ENCODE measurements at places on chromosomes 12 and 14.

GRCh38 chr14:102333390-102333789, 13.8 kb downstream of the ZNF839 start:
- no peak for DNase-seq

GRCh38 chr14:99718811-99719192, 34.7 kb downstream of the CYP46A1 start:
- peak; percentile 35 for DNase-seq

DNA sequence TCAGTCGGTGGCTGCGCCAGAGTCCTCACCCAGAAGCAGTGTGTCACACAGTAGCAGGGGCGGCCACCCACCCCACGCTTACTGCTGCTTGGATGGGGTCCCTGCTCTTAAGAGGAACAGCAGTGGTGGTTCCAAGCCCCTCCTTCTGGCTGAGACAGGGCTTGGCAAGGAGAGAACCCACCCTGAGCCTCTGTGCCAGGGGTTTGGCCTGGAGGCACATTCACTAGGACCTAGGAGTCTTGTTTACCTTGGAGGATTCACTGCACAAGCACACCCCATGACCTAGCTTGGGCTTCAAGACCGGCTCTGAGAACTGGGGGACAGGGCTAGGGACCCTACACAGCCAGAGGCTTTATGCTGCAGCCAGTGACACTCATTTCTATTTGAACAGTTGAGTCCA, 78.6 kb downstream of the NT5DC3 start:
- no peak for DNase-seq

- no peak for DNase-seq
Measured at GRCh38 chr14:77864085-77864484, 64.2 kb downstream of the ADCK1 start.

GRCh38 chr14:21866479-21866878, 192.9 kb upstream of the OR4E1 start:
- DNase-seq = no peak

DNA sequence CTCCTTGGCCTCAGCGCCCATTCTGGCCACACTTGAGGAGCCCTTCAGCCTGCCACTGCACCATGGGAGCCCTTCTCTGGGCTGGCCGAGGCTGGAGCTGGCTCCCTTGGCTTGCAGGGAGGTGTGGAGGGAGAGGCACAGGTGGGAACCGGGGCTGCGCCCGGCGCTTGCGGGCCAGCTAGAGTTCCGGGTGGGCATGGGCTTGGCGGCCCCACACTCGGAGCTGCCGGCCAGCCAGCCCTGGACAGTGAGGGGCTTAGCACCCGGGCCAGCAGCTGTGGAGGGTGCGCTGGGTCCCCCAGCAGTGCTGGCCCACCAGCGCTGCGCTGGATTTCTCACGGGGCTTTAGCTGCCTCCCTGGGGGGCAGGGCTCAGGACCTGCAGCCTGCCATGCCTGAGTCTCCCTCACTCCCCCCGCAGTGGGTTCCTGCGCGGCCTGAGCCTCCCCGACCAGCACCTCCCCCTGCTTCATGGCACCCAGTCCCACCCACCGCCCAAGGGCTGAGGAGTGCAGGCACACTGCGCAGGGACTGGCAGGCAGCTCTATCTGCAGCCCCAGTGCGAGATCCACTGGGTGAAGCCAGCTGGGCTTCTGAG, 28.0 kb downstream of the TMEM117 start:
- DNase-seq = no peak

- DNase-seq = peak; percentile 79
Measured at GRCh38 chr14:77139540-77140358, 1.8 kb downstream of the ZDHHC22 start.

DNA sequence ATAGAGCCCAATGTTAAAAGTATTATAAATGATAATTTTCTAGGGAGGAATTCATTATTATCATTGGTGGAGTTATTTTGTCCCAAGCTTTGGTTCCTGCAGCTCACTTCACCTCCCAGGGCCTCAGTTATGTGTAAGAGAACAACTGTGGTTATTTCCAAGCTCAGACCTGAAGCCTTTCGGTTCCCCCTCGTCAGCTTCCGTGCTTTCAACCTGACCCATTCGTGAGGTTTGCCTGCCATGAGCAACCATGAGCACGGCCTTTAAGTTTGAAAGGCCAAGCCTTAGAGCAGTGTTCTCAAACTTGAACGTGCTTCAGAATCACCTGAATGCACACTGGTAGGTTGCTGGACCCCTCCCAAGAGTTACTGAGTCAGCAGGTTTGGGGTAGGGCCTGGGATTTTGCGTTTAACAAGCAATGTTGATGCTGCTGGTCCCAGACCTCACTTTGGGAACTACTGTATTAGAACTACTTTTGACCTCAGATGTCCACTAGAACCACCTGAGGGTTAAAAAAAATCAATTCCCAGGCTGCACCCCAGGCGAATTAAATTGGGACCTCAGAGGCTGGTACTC, 133.0 kb upstream of the PRMT8 start:
- no peak for DNase-seq

GRCh38 chr12:10652192-10652591, 21.7 kb downstream of the STYK1 start:
- no peak for DNase-seq

DNA sequence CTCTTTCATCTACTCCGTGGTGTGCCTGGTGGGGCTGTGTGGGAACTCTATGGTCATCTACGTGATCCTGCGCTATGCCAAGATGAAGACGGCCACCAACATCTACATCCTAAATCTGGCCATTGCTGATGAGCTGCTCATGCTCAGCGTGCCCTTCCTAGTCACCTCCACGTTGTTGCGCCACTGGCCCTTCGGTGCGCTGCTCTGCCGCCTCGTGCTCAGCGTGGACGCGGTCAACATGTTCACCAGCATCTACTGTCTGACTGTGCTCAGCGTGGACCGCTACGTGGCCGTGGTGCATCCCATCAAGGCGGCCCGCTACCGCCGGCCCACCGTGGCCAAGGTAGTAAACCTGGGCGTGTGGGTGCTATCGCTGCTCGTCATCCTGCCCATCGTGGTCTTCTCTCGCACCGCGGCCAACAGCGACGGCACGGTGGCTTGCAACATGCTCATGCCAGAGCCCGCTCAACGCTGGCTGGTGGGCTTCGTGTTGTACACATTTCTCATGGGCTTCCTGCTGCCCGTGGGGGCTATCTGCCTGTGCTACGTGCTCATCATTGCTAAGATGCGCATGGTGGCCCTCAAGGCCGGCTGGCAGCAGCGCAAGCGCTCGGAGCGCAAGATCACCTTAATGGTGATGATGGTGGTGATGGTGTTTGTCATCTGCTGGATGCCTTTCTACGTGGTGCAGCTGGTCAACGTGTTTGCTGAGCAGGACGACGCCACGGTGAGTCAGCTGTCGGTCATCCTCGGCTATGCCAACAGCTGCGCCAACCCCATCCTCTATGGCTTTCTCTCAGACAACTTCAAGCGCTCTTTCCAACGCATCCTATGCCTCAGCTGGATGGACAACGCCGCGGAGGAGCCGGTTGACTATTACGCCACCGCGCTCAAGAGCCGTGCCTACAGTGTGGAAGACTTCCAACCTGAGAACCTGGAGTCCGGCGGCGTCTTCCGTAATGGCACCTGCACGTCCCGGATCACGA, 2.2 kb downstream of the SSTR1 start:
- DNase-seq = peak; percentile 13

GRCh38 chr12:113422030-113422885, at the start of gene SDSL:
SDSL (plus strand) TSS chr12:113422380; CDS start chr12:113427983, 5,603 bp downstream.
- peak; percentile 67 for DNase-seq

GRCh38 chr12:442235-442884, 17.4 kb upstream of the B4GALNT3 start:
- no peak for DNase-seq

DNA sequence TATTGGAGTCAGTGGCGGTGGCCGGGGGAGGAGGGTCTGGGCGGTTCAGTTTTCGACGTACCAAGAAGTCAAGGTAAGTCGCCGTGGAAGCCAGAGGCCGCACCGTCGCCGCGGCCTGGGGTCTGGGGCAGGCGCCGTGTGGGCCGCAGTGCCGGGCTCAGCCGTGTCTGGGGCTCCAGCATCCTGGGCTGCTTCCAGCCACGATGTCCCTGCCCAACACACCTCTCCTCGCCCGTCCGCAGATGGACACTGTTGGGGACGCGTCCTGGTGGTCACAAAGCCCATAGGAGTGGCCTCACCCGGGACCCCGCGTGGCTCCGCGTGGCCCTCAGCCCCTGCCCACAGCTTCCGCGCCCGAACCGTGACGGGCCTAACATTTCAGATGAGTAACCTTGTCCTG, 59.1 kb downstream of the FBRSL1 start:
- DNase-seq = no peak

- no peak for DNase-seq
Measured at GRCh38 chr12:82803201-82803600, 116.5 kb downstream of the TMTC2 start.

- no peak for DNase-seq
Measured at GRCh38 chr14:95891742-95892141, 15.1 kb downstream of the TUNAR start.

DNA sequence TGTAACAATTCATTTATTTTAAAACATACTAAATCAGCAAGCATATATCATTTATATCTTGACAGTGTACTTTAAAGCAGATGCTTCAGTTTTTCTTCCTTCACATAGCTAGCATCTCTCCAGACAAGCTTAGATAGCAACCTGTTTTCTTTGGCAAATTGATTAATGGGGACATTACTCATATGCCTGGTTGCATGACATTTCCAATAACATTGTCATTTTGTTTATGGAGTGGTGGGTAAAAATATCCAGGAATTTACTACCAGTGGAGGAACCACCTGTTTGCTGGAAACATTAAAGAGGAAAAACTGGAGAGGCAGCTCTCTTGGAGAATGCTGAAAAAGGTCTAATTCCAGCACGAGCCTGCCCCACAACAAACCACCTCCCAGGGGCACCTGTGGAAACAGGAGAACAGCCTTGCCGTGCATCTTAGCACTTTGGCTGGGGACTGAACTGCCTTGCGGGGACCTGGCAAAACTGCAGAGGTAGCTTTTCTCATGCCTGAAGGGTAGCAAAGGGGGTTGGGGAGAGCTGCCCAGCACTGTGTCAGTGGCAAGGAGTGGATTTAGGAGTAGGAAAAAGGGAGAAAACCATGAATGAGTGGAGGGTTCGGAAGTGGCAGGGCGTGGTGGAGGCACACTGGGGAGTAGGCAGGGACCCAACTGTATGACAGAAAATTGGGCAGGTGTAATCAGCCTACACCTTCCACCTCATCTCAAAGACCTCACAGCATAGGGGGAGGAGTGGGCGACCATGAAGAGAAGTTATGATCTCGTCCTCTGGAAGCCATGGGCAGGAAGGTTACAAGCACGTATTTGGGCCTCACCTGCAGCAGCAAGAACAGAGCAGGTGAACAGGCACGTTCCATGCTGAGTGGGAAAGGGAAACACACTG, 11.7 kb upstream of the CREBL2 start:
- no peak for DNase-seq

DNA sequence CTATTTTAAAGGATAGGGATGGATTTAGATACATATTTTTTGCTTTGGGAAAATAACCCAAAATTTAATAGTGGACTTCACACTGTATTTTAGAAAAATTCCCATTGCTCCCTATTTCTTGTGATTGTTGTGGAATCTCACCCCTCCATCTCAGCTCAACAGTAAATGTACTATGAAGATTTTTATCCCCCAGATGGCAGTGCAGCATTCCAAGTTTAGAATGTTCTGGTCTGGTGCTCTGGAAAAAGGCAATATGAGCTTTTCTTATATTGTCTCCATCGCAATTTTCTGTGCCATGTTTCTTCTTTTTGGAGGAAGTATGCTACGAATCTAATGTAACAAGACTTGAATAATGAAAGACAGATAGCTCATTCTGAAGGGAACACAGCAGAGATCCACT, 471.7 kb upstream of the SYT1 start:
- no peak for DNase-seq

- DNase-seq = peak; percentile 81
Measured at GRCh38 chr14:35533357-35534207, at the start of gene INSM2. INSM2 (plus strand) TSS chr14:35534164; CDS start chr14:35534253, 89 bp downstream.

GRCh38 chr12:4164559-4165558, 108.7 kb upstream of the CCND2 start:
- peak; percentile 78 for DNase-seq

GRCh38 chr12:68945255-68945654, 12.3 kb upstream of the CPM start:
- DNase-seq = no peak

- DNase-seq = no peak
Measured at GRCh38 chr14:101500061-101500460, 61.2 kb upstream of the DIO3 start.

DNA sequence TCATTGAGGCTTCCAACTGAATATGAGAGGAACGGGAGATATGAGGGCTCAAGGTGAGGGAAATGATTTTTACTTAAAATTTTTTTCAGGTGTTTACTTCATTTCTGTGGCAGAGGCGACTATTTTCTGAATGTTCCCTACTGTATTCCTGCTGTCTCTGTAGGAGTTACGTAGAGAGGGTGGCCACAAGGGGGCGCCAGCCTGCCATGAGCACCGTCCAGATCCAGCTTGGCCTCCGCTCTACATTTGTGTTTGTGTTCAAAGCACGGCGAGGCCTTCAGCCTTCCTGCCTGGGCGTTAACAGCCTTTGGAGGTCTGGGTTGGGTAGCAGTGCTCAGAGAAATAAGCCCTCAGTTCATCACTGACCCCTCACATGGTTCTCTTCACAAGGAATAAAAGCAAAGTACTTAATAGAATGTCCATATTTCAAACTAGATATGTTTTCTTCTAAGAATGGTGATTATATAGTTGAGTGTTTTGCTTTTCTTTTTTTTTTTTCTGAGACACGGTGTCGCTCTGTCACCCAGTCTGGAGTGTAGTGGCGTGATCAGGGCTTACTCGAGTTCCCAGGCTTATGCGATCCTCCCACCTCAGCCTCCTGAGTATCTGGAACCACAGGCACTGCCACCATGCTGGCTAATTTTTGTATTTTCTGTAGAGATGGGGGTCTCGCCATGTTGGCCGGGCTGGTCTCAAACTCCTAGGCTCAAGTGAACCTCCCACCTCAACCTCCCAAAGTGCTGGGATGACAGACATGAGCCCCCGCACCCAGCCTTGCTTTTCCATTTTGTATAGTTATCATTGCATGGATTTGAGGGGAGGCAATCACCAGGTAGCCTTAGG, 22.3 kb downstream of the CKB start:
- peak; percentile 82 for DNase-seq

DNA sequence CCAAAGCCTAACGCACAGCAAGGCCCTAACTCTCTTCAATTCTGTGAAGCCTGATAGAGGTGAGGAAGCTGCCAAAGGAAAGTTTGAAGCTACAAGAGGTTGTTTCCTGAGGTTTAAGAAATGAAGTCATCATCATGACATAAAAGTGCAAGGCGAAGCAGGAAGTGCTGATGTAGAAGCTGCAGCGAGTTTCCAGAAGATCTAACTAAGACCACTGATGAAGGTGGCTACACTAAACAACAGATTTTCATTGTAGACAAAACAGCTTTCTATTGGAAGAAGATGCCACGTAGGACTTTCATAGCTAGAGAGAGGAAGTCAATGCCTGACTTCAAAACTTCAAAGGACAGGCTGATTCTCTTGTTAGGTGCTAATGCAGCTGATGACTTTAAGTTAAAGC, 385.6 kb upstream of the OR4E1 start:
- no peak for DNase-seq

DNA sequence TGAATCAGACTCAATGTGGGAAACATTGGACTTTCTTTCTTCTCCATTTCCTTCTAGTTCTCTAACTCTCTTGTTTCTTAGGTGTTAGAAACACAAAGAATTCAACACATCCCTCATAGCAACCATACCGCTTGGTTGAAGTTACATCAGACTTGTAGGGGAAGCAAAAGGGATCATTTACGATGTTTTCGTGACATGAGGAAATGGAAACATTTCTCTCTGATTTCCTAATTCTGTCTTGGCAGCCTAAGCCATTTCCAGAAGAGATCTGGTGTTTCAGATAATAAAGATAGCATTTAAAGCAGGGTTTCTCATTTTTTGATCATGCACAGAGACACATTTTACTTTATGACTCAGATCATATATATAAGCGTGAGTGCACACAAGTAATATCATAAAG, 202.0 kb downstream of the TMEM132C start:
- no peak for DNase-seq

- no peak for DNase-seq
Measured at GRCh38 chr12:77163074-77164038, 98.0 kb upstream of the E2F7 start.

Measured in GM13976 (cell line).